ENCODE measurements at places on chromosomes 16 and 17. TPM values are rescaled to one million over a fixed set of nuclear protein-coding genes. Genes with fewer than 3 reads are reported as not detected.
A peak's percentile ranks its signal among the peaks of the same experiment; 100 is the strongest.

DLX3 gene
- total RNA-seq: not detected

ABR gene
- total RNA-seq: 139 TPM

NPB gene
- total RNA-seq: 0.29 TPM

NUPR1 gene
- not detected for total RNA-seq

MARVELD3 gene
- not detected for total RNA-seq

PTX4 gene
- 0.64 TPM for total RNA-seq

NTN1 gene
- total RNA-seq: 0.12 TPM

LRRC36 gene
- total RNA-seq: not detected

CEP112 gene
- 0.76 TPM for total RNA-seq

TEX14 gene
- 0.62 TPM for total RNA-seq

OR4D1 gene
- 2.5 TPM for total RNA-seq

DNA sequence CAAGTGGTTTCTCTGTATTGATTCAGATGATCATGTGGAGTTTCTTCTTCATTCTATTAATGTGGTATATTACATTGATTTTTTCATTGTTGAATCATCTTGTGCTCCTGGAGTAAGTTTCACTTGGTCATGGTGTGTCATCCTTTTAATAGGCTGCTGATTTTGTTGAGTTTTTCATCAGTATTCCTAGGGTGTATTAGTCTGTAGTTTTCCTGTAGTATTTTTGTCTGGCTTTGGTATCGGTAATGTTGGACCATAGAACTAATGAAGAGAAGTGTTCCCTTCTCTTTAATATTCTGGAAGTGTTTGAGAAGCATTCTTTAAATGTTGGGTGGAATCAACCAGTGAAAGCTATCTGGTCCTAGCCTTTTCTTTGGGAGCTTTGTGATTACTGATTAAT lies 99.0 kb downstream of the OMG start:
- DNase-seq: no peak

- DNase-seq: no peak
Observed at GRCh38 chr17:48612456-48612853, 1.6 kb upstream of the HOXB7 start.

GRCh38 chr16:85627089-85627488 lies 14.0 kb downstream of the GSE1 start:
- no peak for DNase-seq

DNA sequence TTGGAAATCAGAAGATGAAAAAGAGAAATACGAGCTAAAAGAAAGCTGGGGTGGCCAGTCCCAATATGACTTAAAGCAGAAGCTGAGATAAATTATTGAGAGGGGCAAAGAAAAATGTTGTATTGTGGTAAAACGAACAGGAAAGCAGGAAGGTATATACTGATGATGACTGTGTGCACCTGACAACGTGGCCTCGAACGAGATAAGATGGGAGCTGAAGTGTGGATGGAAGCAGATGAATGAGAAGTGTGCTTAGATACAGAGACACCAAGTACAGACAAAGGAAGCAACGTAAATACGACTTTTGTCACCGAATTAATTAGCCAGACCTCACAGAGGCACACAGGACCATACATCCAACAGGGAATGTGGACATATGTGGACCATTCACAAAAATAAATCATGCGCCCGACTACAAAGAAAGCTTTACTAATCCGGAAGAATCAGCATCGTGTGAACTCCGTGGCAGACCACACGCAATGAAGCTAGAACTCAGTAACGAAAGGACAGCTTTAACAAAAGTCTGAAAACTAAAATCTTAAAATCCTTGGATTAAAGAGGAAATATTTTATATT lies 218.7 kb downstream of the RPTOR start:
- no peak for DNase-seq

DNA sequence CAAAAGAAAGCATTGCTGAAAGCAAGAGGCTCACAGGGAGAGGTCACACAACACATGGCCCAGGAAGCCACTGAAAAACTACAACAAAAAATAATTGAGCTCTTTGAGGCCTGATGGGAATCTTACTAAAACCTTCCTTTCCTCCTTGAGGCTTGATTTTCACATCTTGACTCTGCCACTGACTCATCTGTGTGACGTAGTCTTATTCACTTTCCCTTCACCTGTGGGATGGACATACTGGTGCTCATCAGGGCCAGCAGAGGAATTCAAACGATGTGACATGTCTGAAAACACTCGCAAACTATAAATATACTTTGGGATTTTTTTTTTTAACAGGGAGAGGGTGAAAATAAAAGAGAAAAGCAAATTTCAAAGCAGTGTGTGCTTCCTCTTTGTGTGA lies 78.3 kb upstream of the ASIC2 start:
- no peak for DNase-seq

DNA sequence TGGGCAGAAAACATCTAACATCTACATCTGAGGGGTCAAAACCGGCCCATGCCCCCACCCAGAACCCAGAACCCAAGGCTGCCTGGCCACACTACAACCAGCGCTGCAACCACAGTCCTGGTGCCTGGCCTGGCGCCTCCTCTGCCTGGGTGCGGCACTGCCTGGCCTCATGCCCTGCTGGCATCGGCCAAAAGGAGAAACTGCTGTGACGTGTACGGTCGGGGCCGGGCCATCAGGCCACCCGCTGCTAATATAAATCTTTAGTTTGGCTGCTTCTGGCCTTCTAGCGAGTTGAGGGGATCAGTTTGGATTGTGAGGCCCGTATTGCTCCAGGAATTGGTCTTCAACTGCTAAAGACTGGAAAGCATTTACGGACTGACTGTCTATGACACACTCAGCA lies 22.8 kb downstream of the TMEM204 start:
- DNase-seq: no peak

- peak; percentile 86 for DNase-seq
Observed at GRCh38 chr17:17237026-17237799, at the start of gene FLCN. Gene FLCN (minus strand): TSS chr17:17237168. CDS start chr17:17228137, 9,031 bp downstream.

DNA sequence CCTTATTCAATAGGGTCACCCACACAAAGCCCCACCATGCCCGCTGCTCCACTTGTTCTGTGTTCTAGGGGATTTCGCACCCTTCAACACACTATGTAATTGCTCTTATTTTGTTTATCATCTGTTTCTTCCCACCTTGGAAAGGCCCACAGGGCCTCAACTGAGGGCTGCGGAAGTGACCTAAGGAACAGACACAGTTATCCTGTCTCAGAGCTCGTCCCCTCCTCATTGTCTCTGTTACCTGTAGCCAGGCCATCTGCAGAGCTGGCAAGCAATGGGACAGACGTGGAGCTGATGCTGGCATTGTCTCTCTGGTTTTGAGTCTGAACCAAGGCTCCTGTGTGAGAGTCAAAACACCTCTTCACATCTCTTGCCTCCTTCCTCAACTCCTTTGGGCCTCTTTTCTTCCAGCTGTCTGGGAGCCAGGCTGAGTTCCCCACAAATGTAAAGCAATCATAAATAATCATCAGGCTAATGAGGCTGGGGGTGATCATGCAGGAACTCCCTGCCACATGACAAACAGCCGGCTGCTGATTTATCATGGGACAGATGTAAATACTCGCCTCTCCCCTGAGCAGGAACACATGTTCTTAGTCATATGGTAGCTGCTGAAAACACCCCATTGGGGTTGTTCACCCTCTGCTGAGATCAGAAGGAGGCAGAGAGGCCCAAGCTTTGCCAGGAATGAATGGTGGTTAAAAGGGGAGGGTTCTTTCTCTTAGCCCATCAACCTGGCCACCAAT lies 71.9 kb downstream of the AXIN2 start:
- DNase-seq: no peak

DNA sequence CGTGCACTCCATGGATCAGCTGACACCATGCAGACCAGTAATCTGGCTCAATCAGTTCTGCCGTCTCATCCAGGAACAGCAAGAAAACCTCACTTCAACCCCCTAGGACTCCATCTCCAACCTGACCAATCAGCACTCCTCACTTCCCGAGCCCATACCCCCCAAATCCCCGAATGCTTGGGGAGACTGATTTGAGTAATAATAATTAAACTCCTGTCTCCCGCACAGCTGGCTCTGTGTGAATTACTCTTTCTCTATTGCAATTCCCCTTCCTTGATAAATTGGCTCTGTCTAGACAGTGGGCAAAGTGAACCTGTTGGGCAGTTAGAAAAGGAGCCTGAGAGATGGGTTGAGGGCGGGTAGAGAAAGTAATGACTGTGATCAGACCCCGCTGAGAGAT lies 320.0 kb downstream of the HAPSTR1 start:
- no peak for DNase-seq

- no peak for DNase-seq
Observed at GRCh38 chr16:27214084-27214961, 11.0 kb downstream of the KDM8 start.

- DNase-seq: no peak
Observed at GRCh38 chr16:1290860-1291575, 18.4 kb upstream of the UBE2I start.

- DNase-seq: peak; percentile 26
Observed at GRCh38 chr17:73644145-73645049, at the start of gene SDK2. Gene SDK2 (minus strand): TSS chr17:73644445. CDS start chr17:73644088, 357 bp downstream.

- DNase-seq: peak; percentile 87
Observed at GRCh38 chr17:48441231-48441711, 11.3 kb upstream of the SKAP1 start.

DNA sequence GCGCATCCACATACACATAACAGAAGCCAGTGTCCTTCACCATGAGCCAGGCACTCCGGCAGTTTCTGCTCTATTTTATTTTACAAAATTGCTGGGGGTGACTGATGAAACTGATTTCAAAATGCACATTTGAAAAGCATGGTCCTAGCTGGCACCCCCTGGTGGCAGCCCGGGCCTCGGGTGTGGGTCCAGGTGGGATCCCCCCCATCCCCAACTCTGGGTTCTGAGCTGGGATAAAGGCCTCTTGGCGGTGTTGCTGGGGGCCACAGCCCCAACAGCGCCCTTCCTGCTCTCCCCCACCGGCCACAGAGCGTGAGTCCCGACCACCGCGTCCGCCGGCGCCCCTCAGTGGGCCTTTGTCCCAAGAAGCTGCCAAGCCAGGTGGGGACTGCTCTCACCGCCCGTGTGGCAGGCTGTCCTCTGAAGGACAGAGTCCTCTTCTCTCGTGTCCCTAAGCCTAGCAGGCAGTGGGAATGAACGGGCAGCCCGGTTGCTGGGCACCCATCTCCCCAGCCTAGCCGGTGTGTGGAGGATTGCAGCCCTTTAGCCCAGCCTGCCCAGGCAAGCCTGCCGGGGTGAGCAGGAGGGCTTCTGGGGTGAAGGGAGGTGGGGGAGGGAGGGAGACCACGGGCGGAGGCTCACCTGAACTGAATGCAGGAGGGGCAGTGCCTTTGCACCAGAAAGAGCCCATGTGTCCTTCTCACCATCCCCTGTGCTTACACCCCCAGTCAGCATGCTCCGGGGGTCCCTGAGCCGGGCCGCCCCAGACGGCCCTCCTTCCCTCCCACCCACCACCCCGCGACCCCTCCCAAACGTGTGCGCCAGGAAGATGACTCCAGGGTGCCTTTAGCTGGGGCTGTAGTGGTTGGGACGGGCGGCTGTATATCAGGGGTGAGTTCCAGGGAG lies 898 bp downstream of the SNAI3 start:
- peak; percentile 56 for DNase-seq

GRCh38 chr17:77253611-77254051 lies 112.9 kb downstream of the SEC14L1 start:
- DNase-seq: no peak

- DNase-seq: no peak
Observed at GRCh38 chr16:49563666-49564065, 190.1 kb downstream of the C16orf78 start.

DNA sequence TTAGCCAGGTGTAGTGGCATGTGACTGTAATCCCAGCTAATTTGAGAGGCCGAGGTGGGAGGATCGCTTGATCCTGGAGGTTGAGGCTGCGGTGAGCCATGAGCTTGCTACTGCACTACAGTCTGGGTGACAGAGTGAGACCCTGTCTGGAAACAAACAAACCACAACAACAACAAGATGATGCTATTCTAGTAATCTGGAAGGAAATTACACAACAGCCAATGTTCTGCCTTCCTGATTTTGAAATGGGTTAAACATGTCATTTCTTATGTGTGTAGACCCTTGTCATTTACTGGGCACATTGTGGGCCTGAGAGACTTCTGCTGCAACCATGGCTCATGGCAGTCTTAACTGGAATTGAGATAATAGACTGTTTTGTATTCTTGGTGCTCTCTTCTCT lies 5.9 kb downstream of the COQ7 start:
- DNase-seq: no peak

DNA sequence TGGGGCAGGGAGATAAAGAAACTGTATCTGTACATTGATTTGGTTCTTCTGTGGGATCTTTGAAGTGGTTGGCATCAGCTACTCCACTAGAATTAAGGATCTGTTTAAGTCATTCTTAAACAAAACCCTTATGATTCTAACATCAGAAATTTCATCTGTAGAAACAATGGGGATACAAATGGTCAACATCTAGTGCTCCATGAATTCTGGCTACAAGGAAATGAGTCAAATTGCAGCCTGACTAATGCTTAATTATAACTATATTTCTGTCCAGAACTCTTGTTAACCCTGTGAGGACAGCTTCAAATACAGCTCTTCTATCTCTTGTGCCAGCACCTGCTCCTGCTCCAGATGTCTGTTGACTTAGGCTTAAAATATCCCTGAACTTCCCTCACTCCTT lies 13.9 kb upstream of the GINS3 start:
- no peak for DNase-seq

DNA sequence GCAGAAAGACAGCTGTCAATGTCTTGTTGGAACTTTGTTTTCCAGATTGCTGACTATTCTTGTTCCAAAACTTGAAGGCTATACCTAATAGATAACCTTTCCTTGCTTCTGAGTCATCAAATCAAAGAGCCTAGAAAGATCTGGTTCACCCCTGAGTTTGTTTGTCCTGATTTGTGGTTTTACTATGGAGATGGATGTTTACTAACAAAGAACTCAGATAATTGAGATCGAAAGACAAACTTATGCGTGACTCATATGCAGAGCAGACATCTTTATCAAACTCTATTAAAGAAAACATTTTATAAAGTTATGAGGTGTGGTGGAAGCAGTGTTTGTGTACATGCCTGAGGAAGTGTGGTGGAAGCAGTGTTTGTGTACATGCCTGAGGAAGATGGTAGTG lies 311.1 kb upstream of the TBX2 start:
- no peak for DNase-seq

DNA sequence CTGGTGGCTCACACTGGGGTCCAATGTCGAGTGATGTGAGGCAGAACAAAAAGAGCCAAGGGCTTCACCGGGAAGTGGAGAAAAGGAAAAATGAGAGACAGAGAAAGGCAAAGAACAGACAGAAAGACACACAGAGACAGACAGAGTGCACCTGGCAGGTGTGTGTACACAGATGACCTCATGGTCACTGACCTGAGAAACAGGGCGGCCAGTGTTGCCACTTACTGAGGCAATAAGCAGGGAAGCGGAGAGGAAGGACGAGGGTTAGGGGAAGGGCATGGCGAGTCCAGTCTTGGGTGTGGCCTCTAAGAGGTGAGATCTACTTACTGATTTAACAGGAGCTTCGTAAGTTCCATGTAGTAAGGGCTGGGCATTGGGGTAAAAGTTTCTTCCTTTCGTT lies 7.5 kb downstream of the GINS2 start:
- DNase-seq: no peak

GRCh38 chr17:7078711-7079110 lies 1.3 kb downstream of the CLEC10A start:
- no peak for DNase-seq

All from naive thymus-derived CD4-positive, alpha-beta T cell (primary cell).